NCI-H187 (cell line): ENCODE measurements at places on chromosomes 2 and 18.

DNA sequence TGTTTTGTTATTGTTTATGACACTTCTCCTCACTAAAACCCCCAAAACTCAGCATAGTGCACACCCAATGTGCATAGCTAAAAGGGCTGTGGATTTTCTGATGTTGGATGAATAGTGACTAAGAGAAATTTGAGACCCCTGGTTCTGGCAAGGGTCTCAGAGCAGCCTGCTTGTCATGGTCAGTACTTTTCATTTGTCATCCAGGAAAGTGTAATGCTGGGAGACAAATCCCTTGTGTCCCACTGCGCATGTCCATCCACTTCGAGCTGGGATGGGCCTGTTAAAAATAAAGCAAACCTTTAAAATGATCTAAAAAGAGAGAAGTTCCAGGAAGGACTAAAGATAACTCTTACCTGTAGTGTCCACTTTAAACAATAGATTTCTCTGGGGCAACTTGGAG, 46.9 kb upstream of the LYPD1 start:
- no peak for DNase-seq

DNA sequence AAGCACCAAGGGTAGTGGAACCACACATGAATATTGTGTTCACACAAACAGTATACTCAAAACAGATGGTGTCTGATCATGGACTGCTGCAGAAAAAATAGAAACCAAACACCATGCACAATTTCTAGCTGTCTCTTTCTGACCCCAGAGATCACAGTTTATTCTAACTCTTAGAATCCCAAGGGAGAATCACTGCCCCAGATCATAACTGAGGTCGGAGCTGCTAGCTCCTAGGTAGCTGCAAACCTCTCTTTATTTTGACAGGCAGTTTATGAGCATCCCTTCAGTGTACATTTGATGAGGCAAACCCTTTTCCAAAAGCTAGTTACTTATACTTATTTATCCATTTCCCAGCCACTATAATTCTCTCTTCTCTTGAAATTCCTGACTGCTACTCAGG, 439.1 kb upstream of the HNMT start:
- DNase-seq = no peak

DNA sequence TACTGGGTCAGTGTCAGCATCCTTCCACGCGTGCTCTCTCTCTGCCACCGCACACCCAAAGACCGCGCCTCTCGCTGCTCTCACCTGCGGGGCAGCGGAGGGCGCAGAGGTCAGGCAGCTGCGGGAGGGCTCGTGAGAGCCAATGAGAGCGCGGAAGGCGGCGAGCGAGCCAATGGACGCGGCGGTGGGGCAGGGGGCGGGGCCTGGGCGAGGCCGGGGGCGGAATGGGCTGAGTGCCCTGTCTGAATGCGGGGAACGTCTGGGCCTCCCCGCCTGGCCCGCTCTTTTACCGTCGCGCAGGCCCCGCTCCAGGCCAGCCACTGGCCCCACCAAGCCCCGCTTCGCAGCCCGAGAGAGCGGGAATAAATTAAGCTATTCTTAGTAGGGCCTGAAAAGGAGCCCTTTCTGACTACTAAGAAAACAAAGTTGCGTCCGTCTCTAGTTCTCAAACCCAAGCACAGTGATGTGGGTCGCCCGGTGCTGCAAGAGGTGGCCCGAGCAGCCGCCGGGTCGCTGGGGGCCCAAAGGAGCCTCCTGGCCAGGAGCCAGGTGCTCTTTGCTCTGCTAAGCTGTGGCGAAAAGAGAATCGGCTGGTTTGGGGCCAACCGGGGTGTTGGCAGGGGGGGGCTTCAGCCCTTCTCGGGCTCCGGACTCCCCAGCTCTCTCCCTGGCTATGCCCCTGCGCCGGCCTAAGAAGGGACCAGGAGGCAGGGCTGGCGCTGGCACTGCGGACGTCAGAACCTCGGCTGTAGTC, 81.1 kb upstream of the GLI2 start:
- DNase-seq = no peak

DNA sequence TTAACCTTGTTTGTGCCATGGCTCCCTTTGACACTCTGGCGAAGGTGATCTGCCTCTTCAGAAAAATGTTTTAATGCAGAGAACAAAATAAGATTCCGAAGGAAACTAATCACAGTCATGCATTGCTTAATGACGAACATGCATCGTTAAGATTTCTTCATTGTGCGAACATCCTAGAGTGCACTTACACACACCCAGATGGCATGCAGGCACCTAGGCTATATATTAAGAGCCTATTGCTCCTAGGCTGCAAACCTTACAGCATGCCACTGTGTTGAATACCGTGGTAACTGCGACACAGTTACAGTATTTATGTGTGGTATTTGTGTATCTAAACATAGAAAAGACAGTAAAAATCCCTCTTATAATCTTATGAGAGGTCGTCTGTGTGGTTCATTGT, 8.3 kb downstream of the ASAP2 start:
- no peak for DNase-seq
